DMS 273 treated with DMSO at 0.1 percent for 48 hours (cell line): ENCODE measurements at places on chromosomes 1 and 21.

DNA sequence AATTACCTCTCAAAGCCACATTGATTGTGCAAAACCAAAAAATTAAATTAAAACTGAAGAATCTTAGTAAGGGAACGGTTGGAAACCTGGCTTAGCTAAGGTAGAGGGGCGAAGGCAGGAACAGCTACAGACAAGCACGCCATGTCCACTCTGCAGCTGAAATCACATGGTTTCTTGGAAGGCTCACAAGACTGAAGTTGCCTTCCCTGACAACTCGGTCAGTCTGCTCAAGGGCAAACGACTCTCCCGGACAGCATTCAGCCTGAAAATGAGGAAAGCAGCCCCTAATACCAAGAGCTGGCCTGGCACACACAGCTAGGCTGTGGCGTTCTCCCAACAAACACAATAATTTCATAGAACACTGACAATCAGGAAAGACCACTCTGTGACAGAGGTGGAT lies 22.7 kb upstream of the BECN2 start:
- DNase-seq = no peak

DNA sequence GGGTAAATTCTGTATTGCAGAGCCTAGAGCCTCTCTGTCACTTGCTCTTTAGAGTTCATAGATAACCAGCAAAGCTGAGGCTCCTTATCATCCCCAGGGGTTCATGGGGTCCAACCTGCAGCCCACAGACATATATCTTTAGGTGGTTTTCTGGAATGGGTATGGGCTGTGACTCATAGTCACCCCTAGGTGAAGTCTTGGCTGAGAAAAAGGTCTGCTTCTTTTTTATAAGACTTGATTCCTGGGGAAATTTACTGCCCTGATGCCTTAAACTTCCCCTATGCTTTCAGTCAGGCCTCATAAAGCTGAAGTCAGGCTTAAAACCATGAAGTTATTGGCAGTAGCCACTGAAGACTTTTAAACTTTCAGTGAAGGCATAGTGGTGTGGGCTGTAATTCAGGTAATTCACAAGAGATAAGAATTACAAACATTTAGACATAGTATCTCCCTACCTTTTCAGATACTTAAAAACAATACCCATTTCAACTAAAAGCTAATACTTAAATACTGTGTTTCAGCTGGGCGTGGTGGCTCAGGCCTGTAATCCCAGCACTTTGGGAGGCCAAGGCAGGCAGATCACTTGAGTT lies 46.8 kb downstream of the MACO1 start:
- DNase-seq = no peak

GRCh38 chr1:32464716-32465577 lies at the start of gene ZBTB8B:
ZBTB8B (plus strand) TSS chr1:32465072; CDS start chr1:32470625, 5,553 bp downstream.
- DNase-seq = peak; percentile 91

DNA sequence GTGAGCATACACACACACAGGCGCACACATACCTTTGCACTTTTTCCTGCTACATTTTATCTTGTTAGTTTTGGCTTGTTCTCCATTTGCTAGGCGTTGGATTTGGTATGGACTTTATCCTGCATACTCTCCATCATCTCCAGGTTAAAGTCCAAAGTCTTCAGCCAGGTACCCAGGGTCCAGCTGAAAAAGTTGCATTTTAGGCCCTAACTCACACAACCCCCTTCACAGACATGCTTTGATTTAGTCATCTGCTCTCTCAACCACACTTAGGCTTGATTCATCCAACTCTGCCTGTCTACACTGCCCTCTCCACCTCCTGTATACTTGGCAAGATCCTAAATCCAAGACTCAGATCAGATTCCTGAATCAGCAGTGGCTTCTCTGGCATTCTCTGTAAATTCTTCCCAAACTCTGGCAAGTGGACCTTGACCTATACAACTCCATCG lies 10.7 kb upstream of the LAMB3 start:
- no peak for DNase-seq

DNA sequence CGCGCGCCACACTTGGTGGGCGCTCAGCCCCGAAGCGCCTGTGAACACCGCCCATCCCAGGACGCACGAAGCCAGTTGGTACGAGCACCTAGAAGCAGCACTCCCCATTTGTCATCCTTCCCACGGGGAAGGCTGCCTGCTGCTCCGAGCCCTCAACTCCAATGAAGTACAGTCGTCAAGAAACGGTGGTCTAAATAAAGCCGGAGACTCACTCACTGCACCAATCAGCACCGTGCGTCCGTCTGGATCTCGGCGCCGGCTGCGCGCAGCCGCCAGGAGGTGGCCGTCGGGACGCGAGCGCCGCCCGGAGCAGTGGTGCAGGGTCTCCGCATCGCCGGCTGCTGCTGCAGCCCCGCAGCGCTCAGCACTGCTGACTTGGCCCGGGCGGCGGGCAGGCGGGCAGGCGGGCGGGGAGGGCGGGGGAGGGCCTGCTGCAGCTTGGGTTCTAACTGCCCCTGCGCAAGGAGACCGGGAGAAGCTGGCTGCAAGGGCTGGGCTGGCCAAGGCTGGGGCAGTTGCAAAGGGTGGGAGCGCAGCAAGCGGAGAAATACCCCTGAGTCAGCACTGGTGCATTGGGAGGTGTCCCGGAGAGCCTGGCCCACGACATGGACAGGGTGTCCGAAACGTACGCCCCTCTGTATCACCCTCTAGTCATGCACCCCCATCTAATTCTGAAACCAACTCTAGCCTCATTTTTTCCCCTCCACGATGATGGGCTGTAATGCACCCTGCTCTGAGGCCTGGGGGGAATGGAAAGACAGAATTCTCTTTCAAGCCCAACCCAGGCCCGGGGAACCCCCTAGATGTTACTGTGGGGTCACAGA lies 35.8 kb upstream of the H6PD start:
- DNase-seq = no peak

DNA sequence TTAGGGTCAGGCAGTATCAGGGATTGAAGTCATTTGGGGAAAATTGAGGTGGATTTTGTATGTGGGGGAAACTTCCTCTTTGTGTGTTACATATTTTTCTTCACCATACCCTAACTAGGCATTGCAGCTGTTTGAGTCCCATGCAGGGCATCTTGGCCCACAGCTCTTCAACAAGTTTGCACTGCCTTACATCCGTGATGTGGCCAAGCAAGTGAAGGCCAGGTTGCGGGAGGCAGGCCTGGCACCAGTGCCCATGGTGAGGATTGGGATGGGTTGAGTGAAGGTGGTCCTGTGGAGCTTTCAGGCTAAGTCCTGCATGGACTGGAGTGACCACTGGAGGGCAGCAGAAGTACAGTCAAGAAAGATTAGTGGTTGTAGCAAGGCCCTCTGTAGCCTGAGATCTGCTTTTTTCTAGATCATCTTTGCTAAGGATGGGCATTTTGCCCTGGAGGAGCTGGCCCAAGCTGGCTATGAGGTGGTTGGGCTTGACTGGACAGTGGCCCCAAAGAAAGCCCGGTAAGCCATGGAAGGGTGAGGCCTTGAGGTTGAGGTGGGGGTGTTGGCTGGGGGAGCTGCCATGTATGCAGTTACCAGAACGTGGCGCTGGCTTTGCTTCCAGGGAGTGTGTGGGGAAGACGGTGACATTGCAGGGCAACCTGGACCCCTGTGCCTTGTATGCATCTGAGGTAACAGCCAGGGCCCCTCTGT lies 2.4 kb downstream of the UROD start:
- DNase-seq = peak; percentile 31

GRCh38 chr21:38988509-38989378 lies 183.0 kb downstream of the ETS2 start:
- DNase-seq = no peak

- DNase-seq = no peak
Observed at GRCh38 chr1:31488528-31488927, 75.5 kb downstream of the SERINC2 start.

DNA sequence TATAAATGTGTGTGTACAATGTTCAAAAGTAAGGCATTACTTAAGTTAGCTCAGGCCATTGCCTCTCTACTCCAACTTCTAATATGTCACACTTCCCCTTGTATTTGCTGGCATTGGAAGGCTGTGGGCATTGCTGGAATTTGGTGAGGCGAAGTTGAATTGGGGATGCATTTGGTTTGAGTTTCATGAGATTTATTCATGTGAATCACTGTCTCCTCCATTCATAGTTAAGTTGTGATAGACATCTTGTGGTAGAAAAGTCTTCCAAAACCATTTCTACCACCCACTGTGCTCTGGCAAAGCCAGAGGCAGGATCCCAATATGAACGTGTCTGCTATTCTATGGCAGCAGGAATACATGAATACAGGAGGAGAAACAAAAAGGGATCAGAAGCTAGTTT lies 397.8 kb upstream of the USP24 start:
- no peak for DNase-seq

DNA sequence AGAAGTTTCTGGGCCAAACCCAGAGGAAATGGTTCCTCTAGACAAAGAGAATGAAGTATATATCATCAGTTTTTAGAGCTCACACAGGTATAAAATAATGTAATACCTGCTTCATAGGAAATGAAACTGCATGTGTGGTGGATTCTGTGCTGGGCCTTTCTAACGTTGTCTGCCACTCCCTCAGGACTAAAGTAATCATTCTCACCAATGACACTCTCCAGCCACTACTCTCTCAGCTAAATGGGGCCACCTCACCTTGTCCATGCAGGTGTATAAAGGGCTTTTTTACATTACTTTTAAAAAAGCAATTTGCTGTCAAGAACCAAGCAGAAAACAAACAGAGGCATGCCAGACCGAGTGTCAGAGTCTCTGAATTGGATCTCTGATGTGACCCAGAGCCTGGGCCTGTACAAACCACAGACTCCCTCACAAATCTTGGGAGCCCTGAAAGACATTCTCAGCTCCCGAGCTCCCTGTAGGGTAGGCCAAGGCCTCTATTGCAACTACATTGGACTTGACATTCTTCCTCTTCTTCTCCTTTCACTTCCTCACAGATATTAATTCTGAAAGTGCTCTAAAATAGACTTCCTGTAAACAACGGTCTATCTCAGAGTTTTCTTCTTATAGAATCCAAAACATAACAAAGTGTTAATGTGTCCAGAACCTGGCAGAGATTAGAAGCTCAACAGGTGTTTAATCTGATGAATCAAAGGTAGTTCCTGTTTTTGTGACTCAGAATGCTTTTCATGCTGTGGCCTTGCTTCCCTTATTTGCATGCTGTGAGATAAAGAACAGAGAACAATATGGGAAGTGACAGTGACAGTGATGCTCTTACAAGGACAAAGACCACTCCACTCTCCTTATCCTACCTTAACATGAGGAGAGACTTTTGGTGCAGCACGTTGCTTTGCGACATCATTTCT lies 8.6 kb downstream of the AIM2 start:
- DNase-seq = no peak

DNA sequence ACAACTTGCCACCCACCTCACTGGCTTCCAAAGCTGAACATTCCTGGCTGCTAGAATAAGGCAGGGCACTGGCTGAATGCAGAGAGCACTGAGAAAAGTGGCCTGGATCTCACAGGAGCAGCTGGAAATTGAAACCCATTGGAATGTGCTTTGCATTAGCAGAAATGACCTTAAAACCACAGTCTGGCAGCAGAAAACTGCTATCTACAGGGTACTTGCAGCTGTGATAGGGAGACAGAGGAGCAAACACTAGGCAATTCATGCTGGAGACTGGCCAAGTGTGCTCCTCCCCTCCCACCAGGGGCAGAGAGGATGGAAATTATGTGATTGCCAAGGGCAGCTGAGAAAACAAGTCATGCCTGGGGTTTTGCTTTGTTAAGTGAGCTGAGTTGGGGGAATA lies 47.2 kb downstream of the HSD3B1 start:
- no peak for DNase-seq

GRCh38 chr1:63486629-63487028 lies 36.4 kb downstream of the ITGB3BP start:
- no peak for DNase-seq

- no peak for DNase-seq
Observed at GRCh38 chr1:167592475-167592874, 37.6 kb upstream of the RCSD1 start.

DNA sequence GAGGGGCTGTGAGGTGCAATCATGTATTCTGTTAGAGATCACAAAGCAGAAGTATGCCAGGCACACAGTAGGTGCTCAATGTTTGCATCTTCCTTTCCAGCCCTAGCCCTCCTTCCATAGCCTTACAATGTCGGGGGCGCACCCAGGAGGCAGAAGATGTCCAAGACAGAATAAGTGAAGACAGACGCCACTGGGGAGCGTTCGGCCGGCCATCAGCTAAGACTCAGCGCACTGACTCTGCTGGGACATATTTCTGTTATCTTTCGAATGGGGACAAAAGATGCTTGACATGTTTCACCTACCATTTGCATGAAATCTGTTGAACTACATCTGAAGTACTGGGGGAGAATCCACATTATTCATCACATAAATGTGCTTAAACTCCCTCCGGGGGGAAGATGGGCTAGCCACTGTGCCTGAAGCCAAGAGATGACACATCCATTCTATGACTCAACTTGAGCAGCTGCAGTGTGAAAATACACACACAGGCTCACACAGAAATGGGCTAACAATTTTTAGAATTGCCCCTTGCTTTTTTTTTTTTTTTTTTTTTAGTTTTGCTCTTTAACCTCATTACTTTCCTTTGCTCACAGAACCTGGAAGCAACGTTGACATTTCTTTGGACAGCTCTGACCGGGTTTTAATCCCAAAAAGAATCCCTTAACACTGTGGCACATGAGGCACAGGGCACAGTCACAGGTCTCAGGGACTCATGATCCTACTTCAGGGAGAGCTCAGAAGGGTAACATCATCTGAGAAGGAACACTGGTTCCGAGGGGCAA lies 7.9 kb downstream of the TIAM1 start:
- DNase-seq = no peak

DNA sequence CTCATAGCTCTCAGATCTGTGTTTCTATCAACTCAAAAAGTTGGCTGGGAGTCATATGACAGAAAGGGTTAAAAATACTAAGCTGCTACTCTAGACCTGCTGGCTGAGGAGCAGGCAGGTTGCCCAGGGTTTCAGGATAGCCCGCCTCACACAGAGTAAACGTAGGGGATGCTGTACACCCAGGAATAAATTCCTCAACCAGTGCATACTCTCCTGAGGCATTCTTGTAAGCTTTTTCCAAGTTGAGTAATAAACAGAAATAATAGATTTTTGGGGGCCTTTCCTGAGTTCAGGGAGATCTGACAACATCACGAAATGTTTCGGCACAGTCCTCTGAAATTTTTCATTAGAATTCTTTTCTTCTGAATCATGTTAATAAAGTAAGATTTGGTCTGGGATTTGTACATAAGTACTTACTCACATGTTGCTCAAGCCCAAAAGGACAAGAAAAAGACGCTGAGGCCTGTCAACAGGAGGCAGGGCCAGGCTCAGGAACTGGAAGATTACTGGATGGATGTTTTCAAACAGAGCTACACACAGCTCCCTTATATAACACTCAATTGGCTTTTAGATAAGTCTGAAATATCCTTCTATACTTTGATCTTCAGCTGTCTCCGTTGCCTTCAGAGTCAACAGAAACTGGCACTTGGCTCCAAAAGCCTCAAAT lies 41.0 kb downstream of the TGFBR3 start:
- DNase-seq = no peak

DNA sequence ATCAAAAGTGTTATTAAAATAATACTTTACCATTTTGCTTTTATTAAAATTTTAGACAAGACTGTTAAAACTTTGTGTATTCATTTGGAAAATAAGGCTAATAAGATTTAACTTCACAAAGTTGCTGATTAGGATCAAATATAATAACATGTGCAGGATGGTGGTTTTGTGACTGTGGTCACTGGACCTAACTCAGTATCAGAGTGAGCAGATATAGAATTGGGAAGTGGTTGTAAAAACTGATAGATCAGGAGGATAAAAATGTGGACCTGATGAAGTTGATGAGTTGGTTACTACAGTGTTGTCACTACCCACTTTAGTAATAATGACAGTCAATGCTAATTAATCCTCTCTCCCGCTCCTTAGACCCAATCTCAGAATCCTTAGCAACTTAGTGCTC lies 186.4 kb downstream of the AKT3 start:
- no peak for DNase-seq
